Endodermal cell (in vitro differentiated cells): ENCODE measurements at places on chromosomes 13 and 19. TPM values are rescaled to one million over a fixed set of nuclear protein-coding genes. Genes with fewer than 3 reads are reported as not detected.

DNA sequence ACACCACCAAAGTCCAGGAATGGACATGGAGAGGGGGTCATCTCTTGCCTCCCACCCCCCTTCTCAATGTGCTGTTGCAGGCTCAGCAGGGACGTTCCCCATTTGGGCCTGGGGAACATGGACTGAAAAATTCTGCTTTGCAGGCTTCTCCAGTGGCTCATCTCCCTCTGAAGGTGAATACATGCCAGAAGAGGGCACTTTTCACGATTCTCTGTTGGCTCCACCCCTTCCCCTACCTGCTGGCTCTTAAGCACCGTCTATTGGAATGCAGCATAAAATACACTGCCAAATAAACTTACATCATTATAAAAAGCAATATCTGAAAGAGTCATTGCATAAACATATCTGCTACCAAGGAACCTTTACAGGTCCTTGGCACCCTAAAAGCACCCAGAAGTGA, 35.7 kb downstream of the NHLRC3 start:
- peak; percentile 51 for DNase-seq
- H3K27me3 ChIP-seq, result no peaks in the 10 kb centered on the region
- no peaks in the 10 kb centered on the region for H3K36me3 ChIP-seq
- H3K4me1 ChIP-seq, result no peaks in the 10 kb centered on the region

- H3K27me3 ChIP-seq, result no peaks in the 10 kb centered on the region
- no peaks in the 10 kb centered on the region for H3K36me3 ChIP-seq
- peaks cover 3% of the 10 kb centered on the region for H3K4me1 ChIP-seq
- H3K4me3 ChIP-seq, result no peak overlapping the region
- DNase-seq, result no peak
Measured at GRCh38 chr13:45439781-45440462, 21.7 kb upstream of the SLC25A30 start.

DNA sequence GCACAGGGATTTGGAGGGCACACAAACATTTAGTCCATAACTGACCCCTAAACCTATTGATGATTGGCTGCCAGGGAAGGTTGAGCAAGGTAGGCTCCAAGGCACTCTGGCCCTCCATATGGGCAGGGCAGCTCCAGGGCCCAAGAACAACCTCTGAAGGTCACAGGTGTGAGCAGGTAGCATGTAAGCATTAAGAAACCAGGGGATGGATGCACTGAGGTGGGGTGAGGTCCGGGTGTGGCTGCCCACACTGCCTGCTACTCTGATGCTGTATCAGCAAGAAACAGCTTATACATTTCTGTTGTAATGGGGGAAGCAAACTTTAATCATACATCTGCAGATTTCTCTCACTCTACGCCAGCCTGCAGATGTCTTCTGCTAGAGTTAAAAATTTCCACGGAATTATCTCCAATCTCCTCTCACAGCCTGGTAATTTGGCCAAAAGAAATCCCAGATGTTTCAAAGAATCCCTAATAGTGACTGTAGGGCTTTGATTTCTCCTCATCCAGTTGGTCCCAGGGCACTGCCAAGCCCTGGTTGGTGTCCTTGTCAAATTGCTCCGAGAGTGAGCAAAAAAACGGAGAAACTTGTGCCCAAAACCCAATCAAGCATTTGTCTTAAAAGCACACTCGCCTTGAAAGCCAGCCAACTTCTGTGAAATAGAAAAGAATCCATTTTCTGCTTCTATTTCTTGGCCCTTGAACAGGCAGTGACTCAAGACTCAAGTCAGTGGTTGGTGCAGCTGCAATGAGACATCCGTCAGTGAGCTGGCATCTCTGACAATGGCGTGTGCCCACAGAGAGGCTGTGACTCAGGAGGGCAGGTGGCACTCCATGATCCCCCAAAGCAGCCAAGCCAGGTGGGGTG, 72.5 kb upstream of the MRI1 start:
- DNase-seq, result no peak
- no peaks in the 10 kb centered on the region for H3K4me1 ChIP-seq
- H3K27me3 ChIP-seq, result no peaks in the 10 kb centered on the region
- no peaks in the 10 kb centered on the region for H3K36me3 ChIP-seq

GRCh38 chr19:56066152-56067023, 54.7 kb downstream of the ZNF787 start:
- H3K27me3 ChIP-seq, result no peaks in the 10 kb centered on the region
- H3K27ac ChIP-seq, result no peak overlapping the region
- DNase-seq, result peak; percentile 92
- peak overlapping the region; percentile 67 for H3K4me3 ChIP-seq
- H3K4me1 ChIP-seq, result no peaks in the 10 kb centered on the region

- DNase-seq, result no peak
- no peak overlapping the region for H3K4me3 ChIP-seq
- H3K36me3 ChIP-seq, result no peaks in the 10 kb centered on the region
- no peaks in the 10 kb centered on the region for H3K27me3 ChIP-seq
- H3K27ac ChIP-seq, result no peak overlapping the region
Measured at GRCh38 chr19:31938675-31939074, 406.7 kb upstream of the ZNF507 start.

DNA sequence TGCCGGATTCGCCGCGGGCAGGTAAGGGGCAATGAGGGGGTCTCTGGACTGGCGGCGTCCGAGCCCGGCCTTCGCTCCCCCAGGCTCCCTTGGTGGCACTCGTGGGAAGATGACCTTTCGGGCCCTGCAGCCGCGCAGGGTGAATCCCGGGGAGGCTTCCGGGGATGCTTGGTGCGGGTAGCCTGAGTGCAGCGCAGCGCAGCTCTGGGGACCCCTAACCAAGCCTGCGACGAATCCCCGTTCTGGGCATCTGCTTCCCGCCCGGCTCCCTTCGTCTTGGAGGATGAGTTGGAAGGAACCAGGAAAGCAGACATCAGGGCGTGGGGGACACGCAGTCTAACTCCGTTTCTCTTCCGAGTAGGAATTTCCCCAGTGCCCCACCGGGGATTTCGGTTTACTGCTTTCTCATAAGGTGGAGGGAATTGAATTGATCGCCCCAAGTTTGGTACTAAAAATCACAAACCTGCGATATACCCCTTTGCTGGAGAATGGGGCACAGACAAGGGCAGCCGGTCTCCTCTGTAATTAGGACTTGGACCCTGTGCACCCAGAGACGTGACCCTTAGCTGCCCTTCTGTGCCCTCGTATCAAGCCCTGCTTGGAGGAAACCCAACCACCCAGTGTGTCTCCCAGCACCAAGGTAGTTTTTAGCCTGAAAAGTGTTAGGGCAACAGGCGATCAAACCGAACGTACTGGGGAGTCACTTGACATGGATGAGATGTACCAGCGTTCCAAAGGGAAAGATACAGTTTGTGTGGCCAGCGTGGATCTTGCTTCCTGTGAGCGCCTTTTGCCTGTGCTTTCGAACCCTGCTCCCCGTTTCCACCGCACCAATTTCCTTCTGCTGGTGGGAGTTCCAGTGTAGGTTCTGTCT, 1.0 kb downstream of the GPC5 start:
- H3K27me3 ChIP-seq, result peaks cover 84% of the 10 kb centered on the region
- no peak for DNase-seq
- H3K27ac ChIP-seq, result no peak overlapping the region

DNA sequence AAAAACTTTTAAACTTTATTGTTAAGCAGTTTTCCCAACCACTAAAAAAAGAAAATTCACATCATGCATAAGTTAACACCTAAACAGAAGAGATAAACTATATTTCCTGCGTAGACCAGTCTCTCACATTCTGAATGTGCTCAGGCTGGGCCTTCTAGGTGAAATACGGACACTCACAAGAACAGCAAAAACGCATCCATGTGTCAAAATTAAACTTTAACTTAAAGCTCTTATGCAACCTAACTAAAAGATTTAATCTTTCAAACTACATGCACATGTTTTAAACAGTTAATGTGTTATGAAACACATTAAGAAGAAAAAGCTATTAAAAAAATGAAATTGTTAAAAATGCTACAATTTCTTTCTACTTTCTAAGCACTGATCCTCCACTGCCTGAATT, 2.6 kb downstream of the SAFB2 start:
- H3K36me3 ChIP-seq, result peaks cover 56% of the 10 kb centered on the region
- no peaks in the 10 kb centered on the region for H3K27me3 ChIP-seq
- H3K4me3 ChIP-seq, result no peak overlapping the region
- no peaks in the 10 kb centered on the region for H3K4me1 ChIP-seq

GRCh38 chr19:16531380-16531669, 10.9 kb downstream of the CHERP start:
- H3K27me3 ChIP-seq, result no peaks in the 10 kb centered on the region
- peaks cover 91% of the 10 kb centered on the region for H3K36me3 ChIP-seq
- no peaks in the 10 kb centered on the region for H3K4me1 ChIP-seq
- no peak overlapping the region for H3K27ac ChIP-seq

GRCh38 chr19:32869966-32870573, 503 bp upstream of the SLC7A9 start:
- H3K4me3 ChIP-seq, result no peak overlapping the region
- no peaks in the 10 kb centered on the region for H3K27me3 ChIP-seq
- no peaks in the 10 kb centered on the region for H3K4me1 ChIP-seq
- no peaks in the 10 kb centered on the region for H3K36me3 ChIP-seq

DNA sequence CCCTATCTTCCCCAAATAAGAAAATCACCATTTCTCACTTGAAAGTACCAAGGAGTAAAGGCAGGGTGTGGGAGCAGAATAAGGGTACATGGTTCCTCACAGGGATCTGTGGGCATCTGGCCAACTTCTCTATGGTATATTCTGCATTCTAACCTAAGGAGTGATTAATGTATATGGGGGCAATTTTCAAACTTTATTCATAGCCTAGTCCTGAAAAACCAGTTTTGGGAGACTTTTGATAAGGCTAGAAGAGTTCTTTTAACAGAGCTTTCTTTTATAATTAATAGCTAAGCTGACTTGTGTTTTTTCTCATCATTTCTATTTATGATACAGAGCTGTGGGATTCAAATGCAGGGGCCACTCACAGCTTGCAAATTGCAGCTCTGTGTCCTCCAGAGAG, 852 bp downstream of the SCEL start:
- H3K4me1 ChIP-seq, result peaks cover 3% of the 10 kb centered on the region
- no peak overlapping the region for H3K27ac ChIP-seq
- H3K4me3 ChIP-seq, result no peak overlapping the region
- DNase-seq, result no peak

The CGB5 gene
- total RNA-seq, result not detected in 3 replicates

The FUT1 gene
- total RNA-seq, result 5.4 and 5.5 TPM in 2 replicates

The RGL3 gene
- 125 to 150 TPM (median 130 TPM) in 3 replicates for total RNA-seq

The ZNF649 gene
- total RNA-seq, result 42.8 to 64.4 TPM (median 61.0 TPM) in 3 replicates
